ENCODE measurements at places on chromosomes 4 and X. TPM values are rescaled to one million over a fixed set of nuclear protein-coding genes. Genes with fewer than 3 reads are reported as not detected.

Gene MID2
- 19.2 TPM for total RNA-seq

Gene GRIA2
- total RNA-seq = not detected

Gene ARHGAP24
- 7.2 TPM for total RNA-seq

Gene ANOS1
- 3.5 TPM for total RNA-seq

Gene GAGE13
- total RNA-seq = not detected

Gene RNF128
- total RNA-seq = not detected
